ENCODE measurements at places on chromosomes 16 and 17.
A peak's percentile ranks its signal among the peaks of the same experiment; 100 is the strongest.

GRCh38 chr17:77877646-77878355 lies 80.7 kb upstream of the TNRC6C start:
- DNase-seq, result no peak

GRCh38 chr16:51996516-51996915 lies 550.4 kb downstream of the TOX3 start:
- no peak for DNase-seq

- no peak for DNase-seq
Measured at GRCh38 chr17:46038937-46039336, 39.9 kb downstream of the STH start.

GRCh38 chr16:49936791-49937190 lies 80.9 kb upstream of the ZNF423 start:
- DNase-seq, result no peak

- DNase-seq, result no peak
Measured at GRCh38 chr16:83878838-83879237, 20.1 kb upstream of the MLYCD start.

DNA sequence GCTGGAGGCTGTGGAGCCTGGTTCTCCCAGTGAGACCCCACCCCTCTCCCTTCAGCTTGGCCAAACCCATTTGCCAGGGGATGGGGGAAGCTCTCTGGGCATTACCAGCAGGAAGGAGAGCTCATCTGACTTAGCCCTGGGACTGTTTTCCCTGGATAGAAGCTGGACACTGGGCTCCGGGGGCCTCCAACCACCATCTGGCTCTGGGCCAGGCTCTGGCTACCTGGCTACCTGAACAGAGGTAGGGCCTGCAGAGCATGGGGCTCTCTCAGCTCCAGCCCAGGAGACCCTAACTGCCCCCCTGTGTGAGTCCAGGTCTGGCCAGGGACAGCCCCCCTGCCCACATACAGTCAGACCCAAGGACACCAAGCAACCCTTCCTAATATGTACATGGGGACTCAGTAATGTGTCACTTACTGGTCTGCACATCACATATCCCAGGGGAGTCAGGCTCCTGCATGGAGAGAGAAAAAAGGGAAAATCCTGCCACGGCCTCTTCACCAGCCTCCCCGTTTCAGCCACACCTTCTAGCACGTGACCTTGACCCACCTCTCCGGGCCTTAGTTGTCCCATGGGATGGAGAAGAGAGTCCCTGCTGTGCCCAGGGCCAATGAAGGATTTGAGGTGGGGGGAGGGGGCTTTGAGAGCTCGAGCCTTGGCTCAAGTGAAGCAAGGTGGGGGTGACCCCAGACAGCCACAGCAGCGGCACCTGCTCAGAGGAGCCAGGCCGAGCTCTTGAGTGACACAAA lies 13.8 kb downstream of the CNGB1 start:
- DNase-seq, result no peak

- DNase-seq, result no peak
Measured at GRCh38 chr17:67238991-67239390, 6.0 kb downstream of the HELZ start.

GRCh38 chr17:42442196-42442565 lies 16.5 kb upstream of the ATP6V0A1 start:
- no peak for DNase-seq

DNA sequence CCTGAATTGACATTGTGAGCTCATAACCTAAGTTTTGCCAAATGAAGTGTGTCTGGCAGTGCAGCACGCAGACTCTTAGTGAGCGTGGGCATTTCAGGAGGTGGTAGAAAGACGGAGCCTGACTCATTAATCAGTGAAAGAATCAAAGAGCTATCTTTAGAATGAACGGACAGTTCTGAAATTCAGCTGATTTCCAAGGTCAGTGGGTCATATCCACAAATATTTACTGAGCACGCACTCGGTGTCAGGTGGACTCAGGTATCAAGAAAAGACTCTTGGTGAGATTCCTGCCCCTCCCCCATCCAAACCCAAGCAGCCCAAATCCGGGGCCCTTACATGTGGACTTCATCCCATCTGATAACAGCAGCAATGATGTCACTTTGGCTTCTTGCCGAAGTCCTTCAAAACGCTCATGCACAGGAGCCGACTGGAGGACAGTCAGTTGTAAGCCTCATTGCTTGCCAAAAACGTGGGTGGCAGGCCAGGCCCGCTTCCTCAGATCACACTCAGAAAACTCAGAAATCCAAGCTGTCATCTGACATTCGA lies 185.8 kb downstream of the HS3ST3A1 start:
- no peak for DNase-seq

DNA sequence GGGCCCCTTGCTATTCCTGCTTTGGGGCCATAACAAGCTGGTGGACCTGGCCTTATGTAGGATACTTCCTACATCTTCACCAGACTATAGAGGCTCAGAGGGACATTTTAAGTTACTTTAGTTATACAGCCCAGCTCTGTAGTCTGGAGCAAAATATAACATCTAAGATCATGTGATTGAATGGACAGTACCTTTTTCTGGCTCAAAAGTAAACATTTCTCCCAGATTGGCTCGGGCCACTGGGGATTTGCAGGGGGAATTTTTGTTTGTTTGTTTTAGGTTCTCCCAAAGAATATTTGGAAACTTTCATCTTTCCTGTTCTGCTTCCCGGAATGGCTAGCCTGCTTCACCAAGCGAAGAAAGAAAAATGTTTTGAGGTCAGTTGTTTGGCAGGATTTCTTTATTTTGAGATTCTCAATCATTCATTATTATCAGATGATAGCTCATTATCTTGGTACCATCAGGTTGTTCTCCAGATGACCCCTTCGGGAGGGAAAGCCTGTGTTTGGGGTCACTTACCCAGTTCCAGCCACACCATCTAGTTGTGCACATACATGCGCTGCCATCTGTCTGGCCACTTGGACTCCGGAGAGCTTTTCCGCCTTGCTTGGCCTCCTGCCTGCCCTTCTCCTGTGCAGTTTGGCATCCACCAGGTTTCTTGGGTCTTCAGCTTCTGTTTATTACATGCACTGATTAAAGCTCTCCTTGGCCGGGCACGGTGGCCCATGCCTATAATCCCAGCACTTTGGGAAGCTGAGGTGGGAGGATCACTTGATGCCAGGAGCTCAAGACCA lies 17.2 kb downstream of the IQCK start:
- no peak for DNase-seq

- no peak for DNase-seq
Measured at GRCh38 chr16:81708266-81709015, 70.7 kb upstream of the PLCG2 start.

DNA sequence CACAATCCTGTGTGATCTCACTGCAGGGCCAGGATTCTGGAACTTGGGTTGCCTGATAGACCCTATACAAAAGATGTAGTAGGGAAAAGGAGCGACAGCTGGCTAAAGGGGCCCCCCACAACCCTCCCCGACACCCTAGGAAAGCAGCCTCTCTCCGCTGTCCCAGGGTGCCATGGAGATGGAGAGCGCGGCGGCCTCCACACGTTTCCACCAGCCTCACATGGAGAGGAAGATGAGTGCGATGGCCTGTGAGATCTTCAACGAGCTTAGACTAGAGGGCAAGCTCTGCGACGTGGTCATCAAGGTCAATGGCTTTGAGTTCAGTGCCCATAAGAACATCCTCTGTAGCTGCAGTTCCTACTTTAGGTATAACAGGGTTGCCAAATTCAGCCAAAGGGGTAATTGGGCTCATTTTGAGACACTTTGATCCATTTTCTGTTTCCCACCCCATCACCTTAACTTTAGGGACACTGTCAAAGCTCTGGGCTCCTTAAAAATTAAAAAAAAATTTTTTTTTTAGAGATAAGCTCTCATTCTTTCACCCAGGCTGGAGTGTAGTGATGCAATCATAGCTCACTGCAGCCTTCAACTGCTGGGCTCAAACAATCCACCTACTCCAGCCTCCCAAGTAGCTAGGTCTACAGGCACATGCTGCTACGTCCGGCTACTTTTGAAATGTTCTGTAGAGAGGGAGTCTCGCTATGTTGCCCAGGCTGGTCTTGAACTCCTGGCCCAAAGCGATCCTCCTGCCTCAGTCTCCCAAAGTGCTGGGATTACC lies at the start of gene KLHL10:
KLHL10 (plus strand) TSS at position 65 of the 778 bp plus-strand sequence; CDS start at position 173, 108 bp downstream.
- no peak for DNase-seq

GRCh38 chr16:81717662-81718189 lies 61.4 kb upstream of the PLCG2 start:
- DNase-seq, result no peak

DNA sequence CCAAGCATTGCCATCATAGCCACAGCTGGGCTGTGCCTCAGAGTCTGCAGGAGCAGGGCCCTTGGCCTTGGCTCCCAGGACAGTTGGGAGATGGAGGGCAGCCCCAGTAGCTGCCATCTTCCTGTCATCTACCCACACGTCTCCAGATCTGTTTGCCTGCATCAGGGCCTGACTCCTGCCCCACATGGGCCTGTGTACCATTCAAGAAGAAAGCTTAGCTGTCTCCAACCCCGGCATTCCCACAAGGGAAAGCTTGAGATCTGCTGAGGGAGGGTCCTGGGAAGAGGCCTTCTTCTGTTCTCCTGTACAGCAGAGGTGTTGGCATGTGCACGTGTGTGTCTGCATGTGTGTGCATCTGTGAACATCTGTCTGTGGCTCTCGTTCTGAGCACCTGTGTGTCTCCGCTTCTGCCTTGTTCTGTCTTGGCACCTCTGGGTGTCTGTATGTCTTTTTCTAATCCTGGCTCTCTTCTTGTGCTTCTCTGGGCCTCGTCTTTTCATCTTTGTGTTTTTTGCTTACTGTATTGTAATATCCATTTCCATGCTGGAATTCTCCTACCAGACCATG lies 122.2 kb downstream of the MRM1 start:
- no peak for DNase-seq

DNA sequence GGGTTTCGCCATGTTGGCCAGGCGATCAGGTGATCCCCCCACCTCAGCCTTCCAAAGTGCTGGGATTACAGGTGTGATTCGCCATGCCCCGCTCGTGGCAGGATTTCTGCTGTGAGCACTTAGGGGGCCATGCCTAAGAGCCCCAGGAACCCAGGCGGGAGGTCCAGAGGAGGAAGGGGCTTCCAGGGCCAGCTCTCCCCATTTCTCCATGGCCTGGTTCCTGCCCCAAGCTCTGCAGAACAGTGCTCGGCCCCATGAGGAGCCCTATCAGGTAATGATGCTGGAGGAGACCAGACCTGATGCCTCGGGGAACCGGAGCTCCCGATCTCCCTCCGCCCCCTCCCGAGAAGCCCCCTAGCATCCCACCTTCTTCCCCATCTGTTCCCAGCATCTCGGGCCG lies 53.6 kb downstream of the RMI2 start:
- DNase-seq, result peak; percentile 5

- DNase-seq, result no peak
Measured at GRCh38 chr16:3837851-3838586, 42.5 kb downstream of the CREBBP start.

DNA sequence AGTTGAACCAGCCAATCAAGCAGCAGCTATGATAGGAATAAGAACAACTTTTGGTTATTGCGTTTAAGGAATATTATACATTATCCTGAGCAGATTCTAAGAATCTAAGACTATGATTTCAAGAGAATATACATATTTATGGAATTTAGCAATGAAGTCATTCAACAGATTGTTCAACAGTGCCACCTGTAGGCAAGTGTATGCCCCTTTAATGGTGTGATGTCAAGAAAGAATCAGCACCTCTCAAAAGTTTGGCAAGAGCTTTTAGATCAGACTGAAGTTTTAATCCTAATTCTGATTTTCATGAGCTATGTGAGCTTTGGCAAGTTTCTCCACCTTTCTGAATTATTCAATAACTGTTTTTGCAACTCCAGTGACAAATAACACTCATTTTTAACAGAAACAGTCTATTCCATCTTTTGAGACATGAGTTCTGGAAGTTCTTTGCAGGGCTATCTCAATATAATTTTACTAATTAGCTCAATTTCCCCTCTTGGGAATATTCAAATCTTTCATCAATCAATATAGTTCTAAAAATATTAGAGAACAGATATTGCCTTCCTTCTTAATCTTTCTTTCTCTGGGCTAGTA lies 474.3 kb upstream of the TOM1L1 start:
- DNase-seq, result no peak

- no peak for DNase-seq
Measured at GRCh38 chr17:64968652-64969501, 49.6 kb upstream of the LRRC37A3 start.

- DNase-seq, result no peak
Measured at GRCh38 chr16:69182730-69183416, 4.1 kb upstream of the SNTB2 start.

- DNase-seq, result peak; percentile 76
Measured at GRCh38 chr17:77494664-77495435, 354.1 kb downstream of the SEC14L1 start.

DNA sequence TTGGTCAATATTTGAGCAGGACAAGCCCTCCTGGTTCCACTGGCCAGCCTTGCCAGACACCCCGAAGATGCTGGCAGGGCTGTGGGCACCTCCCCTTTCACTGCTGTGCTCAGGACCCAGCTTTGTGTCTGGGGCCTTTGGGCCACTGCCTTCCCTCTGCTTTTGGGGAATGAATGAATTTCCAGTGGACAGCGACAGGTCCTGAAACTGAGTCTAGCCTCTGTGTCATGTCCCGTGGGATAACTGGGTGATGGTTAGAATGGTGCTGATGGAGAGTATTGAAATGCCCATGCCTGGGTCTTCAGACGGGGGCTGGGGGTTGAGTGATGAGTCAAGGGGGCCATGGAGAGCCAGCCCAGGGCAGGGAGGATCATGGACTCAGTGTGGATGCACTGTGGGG lies 135.8 kb downstream of the FOXL1 start:
- no peak for DNase-seq

DNA sequence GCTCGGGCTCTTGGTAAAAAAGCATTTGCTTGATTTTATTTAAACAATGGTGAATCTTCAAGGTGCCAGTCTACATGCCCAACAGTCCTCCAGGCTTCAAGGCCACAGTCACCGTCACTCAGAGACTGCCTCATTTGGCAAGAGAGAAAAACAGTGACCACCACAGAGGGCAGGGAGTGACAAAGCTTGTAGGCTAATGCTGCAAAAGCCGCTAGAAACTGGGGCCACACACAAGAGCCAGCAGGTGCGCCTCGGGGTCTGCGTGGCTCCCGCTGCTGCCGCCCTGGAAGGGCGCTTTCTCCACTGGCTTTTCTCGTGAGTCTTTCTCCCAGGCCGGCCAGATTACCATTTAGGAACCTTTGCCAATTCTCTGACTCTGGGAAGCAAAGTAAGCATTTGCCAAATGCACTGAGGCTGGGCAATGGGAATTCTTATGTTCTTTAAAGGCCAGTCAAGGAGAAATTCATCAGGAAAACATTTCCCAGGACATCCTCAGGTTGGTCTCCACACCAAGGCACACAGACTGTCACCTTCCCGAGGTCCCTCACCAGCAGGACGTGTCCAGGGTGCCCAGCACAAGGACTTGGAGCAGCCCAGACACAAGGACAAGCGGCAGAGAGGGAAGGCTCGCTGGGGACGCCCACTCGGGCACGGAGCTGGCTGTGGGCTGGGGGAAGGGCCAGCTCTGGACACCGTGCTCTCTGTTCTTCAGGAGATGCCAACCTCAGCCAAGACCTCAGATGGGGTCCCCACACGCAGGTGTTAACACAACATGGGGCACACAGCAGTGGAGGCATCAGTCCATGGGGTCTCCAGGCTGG lies 12.5 kb upstream of the C16orf95 start:
- DNase-seq, result no peak

GRCh38 chr16:55671206-55671973 lies 15.6 kb downstream of the SLC6A2 start:
- DNase-seq, result no peak

GRCh38 chr16:17633181-17633951 lies 162.6 kb upstream of the XYLT1 start:
- no peak for DNase-seq

Measured in CD4-positive, alpha-beta T cell treated with Interleukin-15 for 1 hour (primary cell).